ENCODE measurements at places on chromosomes 3 and 15.

- DNase-seq = no peak
Measured at GRCh38 chr15:95284933-95285421, 1045.5 kb upstream of the NR2F2 start.

DNA sequence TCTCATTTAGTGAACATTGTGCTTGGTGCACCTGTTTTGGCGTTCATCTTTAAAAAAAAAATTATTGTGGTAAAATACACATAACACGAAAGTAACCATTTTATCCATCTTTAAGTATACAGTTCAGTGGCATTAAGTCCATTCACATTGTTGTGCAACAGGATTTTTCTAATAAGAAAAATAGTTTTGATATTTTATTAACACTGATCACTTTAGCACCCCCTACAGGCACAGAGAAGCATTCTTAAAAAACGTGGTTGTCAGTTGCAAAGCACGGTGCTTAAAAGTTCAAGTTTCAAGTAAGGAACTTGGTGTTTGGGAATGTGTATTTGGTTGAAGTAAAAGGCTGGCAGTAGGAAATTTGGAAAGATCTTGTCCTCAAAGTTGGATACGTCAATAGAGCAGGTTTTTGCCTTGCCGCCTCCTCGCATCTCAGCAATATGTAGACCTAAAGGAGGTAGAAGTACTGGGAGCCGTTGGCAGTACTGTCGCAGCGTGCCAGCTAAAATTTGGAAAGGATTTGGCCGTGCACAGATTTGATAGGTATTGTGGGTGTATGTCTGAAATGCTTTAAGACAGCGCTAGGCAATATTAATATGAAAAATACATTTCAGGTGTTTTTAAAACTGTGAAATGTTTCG, 110.4 kb downstream of the LRRC28 start:
- DNase-seq = no peak

- DNase-seq = no peak
Measured at GRCh38 chr15:91922646-91923547, 69.4 kb downstream of the SLCO3A1 start.

- no peak for DNase-seq
Measured at GRCh38 chr15:99371180-99372103, 120.2 kb downstream of the LRRC28 start.

- DNase-seq = no peak
Measured at GRCh38 chr15:100201376-100202280, 140.1 kb downstream of the ADAMTS17 start.

All from stimulated activated CD4-positive, alpha-beta T cell treated with anti-CD3 and anti-CD28 coated beads, Interleukin-15, amount 100 ng/mL, for 1 hour (primary cell).